DMS79 treated with DMSO at 0.1 percent for 48 hours (cell line): ENCODE measurements at places on chromosomes 3 and 15.
A peak's percentile ranks its signal among the peaks of the same experiment; 100 is the strongest.

DNA sequence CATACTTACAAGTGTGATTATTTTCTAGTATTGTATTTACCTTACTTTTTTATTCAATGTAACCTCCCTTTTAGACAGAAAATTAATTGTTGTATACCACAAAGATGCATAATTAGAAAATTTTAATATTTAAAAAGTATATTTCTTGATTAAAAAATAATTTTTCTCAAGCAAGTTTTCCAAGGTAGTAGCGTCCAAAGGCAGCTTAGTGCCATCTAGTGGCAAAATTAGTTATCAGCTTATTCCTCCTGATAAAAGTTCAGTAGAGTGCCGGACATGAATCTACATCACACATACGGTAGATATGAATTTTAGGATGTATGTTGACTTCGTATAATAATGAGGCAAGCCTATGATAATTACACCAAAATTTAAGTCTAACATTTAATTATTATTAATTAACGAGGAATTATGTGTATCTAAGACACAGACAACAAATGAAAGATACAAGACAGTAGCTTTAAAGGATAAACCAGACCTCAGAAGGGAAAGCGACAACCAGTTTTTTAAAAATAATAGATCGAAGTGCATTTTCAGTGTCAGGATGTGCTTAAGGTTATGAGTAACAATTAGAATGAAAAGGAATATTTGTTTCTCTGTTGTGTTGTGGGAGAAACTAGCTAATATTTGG, 405.9 kb downstream of the ROBO1 start:
- DNase-seq, result no peak

- DNase-seq, result no peak
Measured at GRCh38 chr3:74009961-74010844, 385.5 kb upstream of the PDZRN3 start.

DNA sequence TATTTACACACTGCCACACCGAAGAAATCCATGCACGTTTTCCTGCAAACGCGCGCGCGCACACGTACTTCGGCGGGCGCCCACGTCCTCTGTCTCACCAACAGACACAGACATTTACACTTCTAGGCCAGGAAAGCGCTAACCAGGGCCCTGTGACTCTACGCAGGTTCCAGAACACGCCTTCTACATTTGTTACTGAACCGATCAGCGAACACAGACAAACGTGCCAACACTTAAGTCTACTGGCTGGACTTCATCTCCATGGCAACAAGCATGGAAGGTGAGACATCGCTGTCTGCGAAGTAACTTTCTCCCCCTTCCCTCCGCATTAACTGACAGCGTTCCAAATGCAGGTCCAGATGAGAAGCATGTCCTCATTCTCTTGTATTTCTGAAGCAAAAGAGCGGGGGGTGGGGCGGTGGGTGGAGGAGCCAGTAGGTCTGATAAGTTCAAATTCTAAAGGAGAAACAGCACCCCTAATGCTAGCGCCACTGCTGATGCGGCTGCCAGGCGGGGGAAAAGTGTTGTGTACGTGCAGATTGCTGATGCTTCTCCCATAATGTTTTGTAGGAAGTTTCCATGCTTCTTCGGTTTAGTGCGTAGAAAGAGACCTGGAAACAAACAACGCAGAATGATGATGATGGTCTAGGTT, at the start of gene CTXN2:
TSS of gene CTXN2 (plus strand) at position 92 of the 652 bp plus-strand sequence. CDS start 9,636 bp downstream, outside the sequence.
- peak; percentile 30 for DNase-seq

- no peak for DNase-seq
Measured at GRCh38 chr3:191100516-191100915, 98.5 kb upstream of the OSTN start.

DNA sequence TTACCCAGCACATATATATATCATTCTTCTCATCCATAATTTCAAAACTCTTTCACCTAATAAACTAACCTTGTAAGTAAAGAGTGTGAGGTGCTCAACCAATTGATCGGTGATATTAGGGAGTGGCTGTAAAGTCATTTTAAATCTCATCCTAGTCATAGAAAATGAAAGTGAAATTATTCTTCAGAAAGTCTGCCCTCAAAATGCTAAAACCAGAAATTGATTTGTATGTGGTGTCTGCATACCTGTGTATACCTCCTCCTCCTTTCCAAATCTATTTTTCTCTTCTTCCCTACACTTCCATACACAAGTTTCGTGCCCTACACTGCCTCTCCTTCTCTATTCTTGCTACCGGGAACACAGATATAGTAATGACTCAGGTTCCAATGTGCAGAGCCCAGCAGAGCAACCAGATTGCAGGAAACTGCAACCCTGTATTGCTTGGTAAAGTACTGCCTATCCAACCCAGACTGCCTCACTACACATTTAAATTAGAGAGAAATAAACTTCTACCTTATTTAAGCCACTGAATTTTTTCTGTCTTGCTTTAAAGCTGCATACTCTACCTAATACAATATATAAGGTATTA, 7.4 kb upstream of the TBC1D5 start:
- no peak for DNase-seq

- DNase-seq, result no peak
Measured at GRCh38 chr3:66312039-66312438, 91.2 kb downstream of the SLC25A26 start.

- DNase-seq, result peak; percentile 37
Measured at GRCh38 chr3:53709860-53710674, 136.2 kb downstream of the CHDH start.

DNA sequence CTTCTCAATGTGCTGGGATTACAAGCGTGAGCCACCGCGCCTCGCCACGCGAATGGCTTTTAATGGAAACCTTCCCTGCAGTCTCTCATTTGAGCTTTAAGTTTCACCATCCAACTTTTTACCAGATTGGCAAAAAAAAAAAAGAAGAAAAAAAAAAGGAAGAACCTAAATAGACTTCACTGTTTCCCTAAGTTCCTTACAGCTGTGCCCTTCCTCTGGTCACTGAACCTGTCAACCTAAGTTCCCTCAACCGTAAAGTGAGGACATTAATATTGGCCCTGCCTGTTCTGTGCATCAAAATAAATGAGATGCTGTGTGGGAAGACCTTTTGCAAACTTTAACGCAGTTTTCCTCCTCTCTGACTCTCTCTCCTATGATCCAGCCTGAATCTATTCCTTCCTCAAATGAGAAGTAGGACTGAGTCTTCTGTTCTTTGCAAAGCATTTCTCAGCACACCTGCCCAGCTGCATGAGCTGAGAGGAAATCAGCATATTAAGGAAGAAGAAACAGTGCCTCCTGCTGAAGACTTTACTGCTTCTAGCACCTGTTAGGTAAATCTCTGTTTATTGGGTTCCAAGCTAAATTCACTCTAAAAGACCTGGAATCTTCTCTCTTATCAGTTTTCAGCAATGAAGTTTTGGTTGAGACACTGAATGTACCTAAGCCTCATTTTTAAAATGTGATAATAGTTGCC, 99.6 kb upstream of the ETV5 start:
- no peak for DNase-seq

DNA sequence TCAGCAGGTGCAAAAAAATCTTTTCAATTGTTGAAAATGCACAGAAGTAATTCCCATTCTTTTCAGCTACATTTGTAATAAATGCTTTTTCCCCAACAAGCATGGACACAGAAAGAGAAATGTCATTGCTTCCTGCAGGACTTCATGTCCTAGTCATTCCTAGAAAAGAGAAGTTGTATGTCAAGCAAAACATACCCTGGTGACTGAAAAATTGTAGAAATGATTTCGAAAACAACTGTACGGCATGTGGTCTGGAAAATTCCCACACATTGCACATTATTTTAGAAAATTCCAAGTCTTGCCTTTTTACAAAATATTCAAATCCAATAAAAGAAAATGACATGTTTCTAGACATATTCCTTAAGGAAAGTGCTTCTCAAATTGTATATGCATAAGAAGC, 50.4 kb upstream of the ALCAM start:
- DNase-seq, result no peak

- DNase-seq, result no peak
Measured at GRCh38 chr3:71509066-71509465, 74.5 kb downstream of the FOXP1 start.

GRCh38 chr3:117722856-117723255, 1013.3 kb downstream of the TUSC7 start:
- no peak for DNase-seq

GRCh38 chr3:130733236-130733875, 13.3 kb downstream of the PIK3R4 start:
- DNase-seq, result no peak
